Common myeloid progenitor, CD34-positive (primary cell): ENCODE measurements at places on chromosomes 2 and 18.

DNA sequence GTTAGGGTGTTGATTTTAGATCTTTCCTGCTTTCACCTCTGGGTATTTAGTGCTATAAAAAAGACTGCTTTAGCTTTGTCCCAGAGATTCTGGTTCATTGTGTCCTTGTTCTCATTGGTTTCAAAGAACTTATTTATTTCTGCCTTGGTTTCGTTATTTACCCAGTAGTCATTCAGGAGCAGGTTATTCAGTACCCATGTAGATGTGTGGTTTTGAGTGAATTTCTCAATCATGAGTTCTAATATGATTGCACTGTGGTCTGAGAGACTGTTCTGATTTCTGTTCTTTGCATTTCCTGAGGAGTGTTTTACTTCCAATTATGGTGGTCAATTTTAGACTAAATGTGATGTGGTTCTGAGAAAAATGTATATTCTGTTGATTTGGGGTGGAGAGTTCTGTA is 167.1 kb upstream of the KYNU start:
- H3K27ac ChIP-seq: no peak overlapping the region
- H3K4me1 ChIP-seq: no peaks in the 10 kb centered on the region
- no peak overlapping the region for H3K4me3 ChIP-seq
- no peaks in the 10 kb centered on the region for H3K36me3 ChIP-seq

- H3K36me3 ChIP-seq: no peaks in the 10 kb centered on the region
- H3K27me3 ChIP-seq: no peaks in the 10 kb centered on the region
- no peaks in the 10 kb centered on the region for H3K4me1 ChIP-seq
- no peak overlapping the region for H3K4me3 ChIP-seq
- H3K27ac ChIP-seq: no peak overlapping the region
These were observed 194.5 kb downstream of the DNER start for GRCh38 chr2:229519655-229520430.

DNA sequence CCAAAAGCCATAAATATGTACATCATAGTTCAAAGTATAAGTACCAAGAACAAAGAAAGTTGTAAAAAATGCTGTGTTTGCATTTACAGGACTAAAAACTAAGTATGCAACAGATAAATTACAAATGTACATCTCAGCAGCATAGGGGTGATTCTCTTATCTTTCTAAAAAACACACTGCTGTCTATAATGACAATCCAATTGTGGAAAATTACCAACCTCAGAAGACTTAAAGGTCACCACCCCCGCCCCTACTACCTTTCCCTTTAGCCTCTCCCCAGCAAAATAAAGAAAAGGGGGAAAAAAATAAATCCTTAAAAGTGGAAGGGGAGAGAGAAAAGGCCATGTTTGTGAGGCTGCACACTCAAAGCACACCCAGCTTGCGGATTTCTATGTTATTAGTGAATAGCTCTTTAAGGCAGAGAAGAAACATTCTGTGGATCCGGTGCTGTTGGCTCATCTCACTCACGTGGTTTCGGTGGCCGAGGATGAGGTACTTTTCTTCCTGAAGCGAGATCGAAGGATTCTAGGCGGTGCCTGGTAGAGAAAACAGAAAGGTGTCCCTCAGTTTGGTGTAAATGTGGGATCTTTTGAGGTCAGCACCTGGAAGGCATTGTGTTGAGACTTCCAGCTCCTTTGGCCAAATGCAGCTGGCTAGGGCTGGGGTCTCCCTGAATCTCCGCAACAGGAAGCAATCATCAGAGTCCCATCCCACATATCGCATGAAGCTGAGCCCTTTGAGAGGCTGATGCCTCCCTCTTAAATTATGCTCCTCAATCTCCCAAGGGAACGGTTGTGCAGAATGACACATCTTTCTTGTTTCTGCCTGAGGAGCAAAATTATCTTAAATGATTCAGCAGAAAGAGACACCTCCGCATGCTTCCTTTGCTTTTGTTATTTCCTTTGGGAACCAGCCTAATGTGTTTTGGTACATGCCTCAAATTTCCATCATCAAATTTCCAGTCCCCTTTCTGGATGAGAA is 17.6 kb downstream of the MRPL35 start:
- no peaks in the 10 kb centered on the region for H3K4me1 ChIP-seq
- DNase-seq: peak; percentile 19
- no peak overlapping the region for H3K4me3 ChIP-seq

DNA sequence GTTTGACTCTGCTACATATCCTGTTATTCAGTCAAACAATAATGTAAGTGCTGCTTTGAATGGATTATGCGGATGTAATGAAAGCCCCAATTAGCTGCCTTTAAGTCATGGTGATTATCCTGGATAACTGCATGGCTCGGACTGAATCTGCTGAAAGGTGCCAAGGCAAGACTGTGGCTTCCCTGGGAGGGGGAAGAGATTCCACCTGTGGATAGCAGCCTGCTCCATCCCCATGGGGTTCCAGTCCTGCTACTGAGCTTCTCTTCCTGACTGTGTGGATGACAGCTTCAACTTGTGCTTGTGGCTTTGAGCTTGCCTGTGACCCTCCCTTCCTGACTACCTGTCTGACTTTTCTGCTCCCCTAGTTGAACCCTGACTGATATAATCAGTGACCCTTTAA is 540.0 kb upstream of the GYPC start:
- no peaks in the 10 kb centered on the region for H3K4me1 ChIP-seq
- H3K4me3 ChIP-seq: no peak overlapping the region
- H3K27me3 ChIP-seq: no peaks in the 10 kb centered on the region
- no peak for DNase-seq

DNA sequence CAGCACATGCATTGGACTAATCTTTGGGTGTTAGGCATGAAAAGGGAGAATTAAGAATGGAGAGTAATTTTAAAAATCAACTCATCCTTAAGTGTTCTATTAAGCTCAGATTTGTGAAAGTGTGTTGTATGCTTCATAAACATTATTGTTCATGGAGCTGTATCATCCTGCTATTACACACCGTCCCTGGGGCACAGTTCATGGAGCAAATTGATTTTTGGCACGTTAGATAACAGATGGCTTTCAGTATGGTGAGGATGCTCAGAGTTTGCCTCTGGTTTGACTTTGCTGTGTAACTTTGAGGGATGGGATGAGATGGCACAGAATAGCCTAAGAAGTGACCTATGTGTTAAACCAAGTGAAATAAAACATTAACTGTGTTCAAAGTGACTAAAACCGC is 97.1 kb downstream of the MGAT5 start:
- no peak overlapping the region for H3K27ac ChIP-seq
- no peak overlapping the region for H3K4me3 ChIP-seq
- no peak for DNase-seq

- peaks cover 32% of the 10 kb centered on the region for H3K36me3 ChIP-seq
- H3K4me3 ChIP-seq: no peak overlapping the region
- H3K27ac ChIP-seq: peak overlapping the region; percentile 12
- peaks cover 14% of the 10 kb centered on the region for H3K4me1 ChIP-seq
- no peak for DNase-seq
These were observed 17.5 kb downstream of the SMAD2 start for GRCh38 chr18:47912794-47913585.

- H3K4me1 ChIP-seq: no peaks in the 10 kb centered on the region
- no peaks in the 10 kb centered on the region for H3K27me3 ChIP-seq
These were observed 46.7 kb downstream of the KIDINS220 start for GRCh38 chr2:8790739-8791162.

DNA sequence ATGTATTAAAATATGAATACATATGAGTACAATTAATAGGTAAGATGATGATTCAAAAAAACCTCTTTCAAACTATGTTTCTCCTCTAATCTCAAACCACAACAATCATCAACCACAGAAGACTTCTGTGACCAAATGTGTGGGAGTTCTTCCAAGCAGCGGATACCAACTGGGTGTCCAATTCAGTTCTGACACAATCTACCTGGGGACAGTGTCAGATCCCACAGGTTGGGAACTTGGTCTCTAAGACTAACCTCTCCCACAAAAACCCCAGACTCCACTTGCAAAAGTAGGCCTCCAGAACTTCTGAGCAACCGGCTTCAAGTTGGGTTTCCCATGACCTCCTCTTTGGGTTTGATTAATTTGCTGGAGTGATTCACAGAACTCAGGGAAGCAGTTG is 26.9 kb downstream of the FASTKD1 start:
- H3K27me3 ChIP-seq: no peaks in the 10 kb centered on the region
- no peak overlapping the region for H3K27ac ChIP-seq
- peaks cover 42% of the 10 kb centered on the region for H3K36me3 ChIP-seq
- H3K4me1 ChIP-seq: no peaks in the 10 kb centered on the region
- no peak for DNase-seq
- no peak overlapping the region for H3K4me3 ChIP-seq

DNA sequence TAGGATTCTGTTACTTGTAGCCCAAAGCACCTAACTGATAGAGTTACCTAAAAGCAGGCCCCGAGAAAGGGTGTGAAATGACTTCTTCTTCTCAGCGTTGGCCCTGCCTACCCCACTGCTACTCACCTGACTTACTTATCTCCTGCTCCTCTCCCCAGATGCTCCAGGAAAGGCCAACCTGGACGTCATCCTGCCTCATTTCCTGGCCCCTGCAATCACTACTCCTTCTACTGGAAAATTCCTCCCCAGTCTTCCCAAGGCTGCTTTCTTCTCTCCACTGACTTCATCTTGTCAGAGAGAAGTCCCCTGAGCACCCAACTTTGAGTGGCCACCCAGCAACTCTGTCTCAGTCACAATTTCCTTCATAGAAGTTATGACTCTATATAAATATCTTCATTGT is 63.4 kb upstream of the KLF7 start:
- no peaks in the 10 kb centered on the region for H3K27me3 ChIP-seq
- peaks cover 10% of the 10 kb centered on the region for H3K4me1 ChIP-seq
- no peak overlapping the region for H3K4me3 ChIP-seq
- no peak for DNase-seq
- H3K36me3 ChIP-seq: no peaks in the 10 kb centered on the region

- no peaks in the 10 kb centered on the region for H3K27me3 ChIP-seq
- DNase-seq: no peak
- H3K27ac ChIP-seq: no peak overlapping the region
- peaks cover 2% of the 10 kb centered on the region for H3K4me1 ChIP-seq
- H3K36me3 ChIP-seq: no peaks in the 10 kb centered on the region
- no peak overlapping the region for H3K4me3 ChIP-seq
These were observed 91.7 kb upstream of the MBOAT2 start for GRCh38 chr2:9095226-9095625.

GRCh38 chr2:169963786-169964185 is 136.5 kb downstream of the UBR3 start:
- H3K27me3 ChIP-seq: no peaks in the 10 kb centered on the region
- no peak overlapping the region for H3K4me3 ChIP-seq
- peaks cover 35% of the 10 kb centered on the region for H3K36me3 ChIP-seq
- no peak for DNase-seq

DNA sequence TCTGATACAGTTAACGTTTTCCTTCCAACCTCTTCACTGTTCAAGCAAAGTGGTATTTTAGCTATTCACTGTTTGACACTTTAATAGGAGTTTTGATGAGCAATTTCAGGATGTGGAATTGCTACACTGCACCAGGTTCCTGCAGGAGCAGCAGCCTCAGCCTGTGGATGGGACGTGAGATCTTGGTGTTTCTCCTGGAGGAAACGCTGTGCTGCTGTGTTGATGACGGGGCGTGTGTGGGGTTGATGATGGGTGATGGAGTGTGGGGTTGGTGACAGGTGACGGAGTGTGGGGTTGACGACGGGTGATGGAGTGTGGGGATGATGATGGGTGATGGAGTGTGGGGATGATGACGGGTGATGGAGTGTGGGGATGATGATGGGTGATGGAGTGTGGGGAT is 98.9 kb downstream of the RTP5 start:
- no peak for DNase-seq
- no peak overlapping the region for H3K4me3 ChIP-seq
- peaks cover 11% of the 10 kb centered on the region for H3K4me1 ChIP-seq
- H3K27ac ChIP-seq: no peak overlapping the region

DNA sequence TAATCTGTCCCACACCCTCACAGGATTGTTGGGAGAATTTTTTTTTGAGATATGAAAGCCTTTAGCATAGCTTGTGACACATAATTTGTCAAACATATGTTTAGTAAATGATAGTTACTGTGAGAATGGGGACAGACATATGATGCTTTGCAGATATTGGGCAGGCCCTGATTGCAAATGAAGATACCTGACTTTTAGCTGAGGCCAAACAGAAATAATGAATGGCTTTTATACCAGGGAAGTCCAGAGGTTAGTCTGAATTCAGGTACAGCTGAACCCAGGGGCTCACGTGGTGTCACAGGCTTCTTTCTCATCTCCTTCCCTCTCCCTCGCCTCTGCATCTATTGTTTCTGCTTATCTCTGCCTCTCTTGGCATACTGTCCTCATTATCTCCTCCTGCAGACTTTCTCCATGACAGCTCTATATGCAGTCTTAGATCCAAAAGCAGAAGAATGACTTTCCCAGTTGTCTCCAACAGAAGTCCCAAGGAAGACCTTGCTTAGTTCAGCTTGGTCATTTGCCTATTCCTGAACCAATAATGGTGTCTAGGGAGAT is 4.9 kb upstream of the WNT10A start:
- no peak for DNase-seq
- H3K4me1 ChIP-seq: peaks cover 25% of the 10 kb centered on the region
- no peaks in the 10 kb centered on the region for H3K36me3 ChIP-seq
- no peak overlapping the region for H3K27ac ChIP-seq

DNA sequence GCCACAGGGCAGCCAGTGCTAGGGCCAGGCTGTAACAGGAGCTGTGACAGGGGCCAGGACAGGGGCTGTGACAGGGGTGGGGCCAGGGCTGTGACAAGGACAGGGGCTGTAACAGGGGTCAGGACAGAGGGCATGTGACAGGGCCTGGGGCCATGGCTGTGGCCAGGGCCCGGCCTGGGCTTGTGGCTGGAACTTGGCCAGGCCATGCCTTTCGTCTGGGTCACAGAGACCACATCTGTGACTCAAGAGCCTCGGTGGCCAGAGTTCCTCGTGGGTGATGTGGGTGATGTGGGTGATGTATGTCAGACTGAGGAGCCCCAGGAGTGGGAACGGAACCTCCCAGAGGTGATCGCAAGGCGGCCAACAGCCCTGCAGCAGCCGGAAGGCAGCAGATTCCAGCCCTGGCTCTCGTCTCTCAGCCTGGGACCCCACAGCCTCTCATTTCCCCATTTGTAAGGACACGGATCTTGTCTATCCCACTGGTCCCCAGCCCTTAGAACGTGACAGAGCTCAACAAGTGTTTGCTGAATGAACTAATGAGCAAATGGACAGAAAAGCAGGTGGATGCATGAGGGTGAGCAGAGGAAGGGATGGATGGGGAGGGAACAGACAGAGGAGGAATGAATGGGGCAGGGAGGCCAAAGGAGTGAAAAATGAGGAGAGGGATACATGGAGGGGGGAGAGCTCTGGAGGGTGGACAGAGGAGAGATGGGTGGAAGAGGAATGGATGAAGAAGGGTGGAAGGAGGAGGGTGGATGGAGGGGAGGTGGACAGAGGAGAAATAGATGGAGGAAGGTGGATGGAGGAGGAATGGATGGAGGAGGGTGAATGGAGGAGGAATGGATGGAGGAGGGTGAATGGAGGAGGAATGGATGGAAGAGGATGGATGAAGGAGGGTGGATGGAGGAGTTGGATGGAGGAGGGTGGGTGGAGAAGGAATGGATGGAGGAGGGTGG is 17.3 kb downstream of the ESPNL start:
- peaks cover 28% of the 10 kb centered on the region for H3K27me3 ChIP-seq
- DNase-seq: no peak
- no peaks in the 10 kb centered on the region for H3K4me1 ChIP-seq
- H3K36me3 ChIP-seq: no peaks in the 10 kb centered on the region
- H3K27ac ChIP-seq: no peak overlapping the region

GRCh38 chr2:26913606-26913998 is 56.8 kb upstream of the MAPRE3 start:
- DNase-seq: no peak
- H3K4me3 ChIP-seq: no peak overlapping the region
- no peaks in the 10 kb centered on the region for H3K27me3 ChIP-seq
- H3K36me3 ChIP-seq: no peaks in the 10 kb centered on the region

- H3K4me1 ChIP-seq: peaks cover 5% of the 10 kb centered on the region
- H3K4me3 ChIP-seq: no peak overlapping the region
- H3K27me3 ChIP-seq: no peaks in the 10 kb centered on the region
- DNase-seq: peak; percentile 25
These were observed 9.0 kb upstream of the SLC35F6 start for GRCh38 chr2:26754972-26755670.
